ENCODE measurements at places on chromosomes 2 and 18.

DNA sequence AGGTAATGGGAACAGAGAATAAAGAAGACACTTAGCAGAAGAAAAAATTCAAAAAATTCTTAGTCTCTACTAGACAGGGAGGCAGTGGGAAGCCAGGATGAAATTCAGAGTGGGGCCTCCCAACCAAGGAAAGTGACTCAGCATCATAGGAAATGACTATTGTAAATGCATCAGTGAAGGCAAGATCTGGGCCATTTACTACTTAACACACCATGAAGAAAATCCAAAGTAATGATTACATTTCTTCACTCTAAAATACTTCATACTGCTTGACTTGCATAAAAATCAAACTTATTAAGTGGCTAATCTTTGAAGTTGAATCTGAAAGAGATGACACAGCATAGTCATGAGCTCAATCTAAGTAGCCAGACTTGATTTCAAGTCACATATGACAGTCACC lies 405.8 kb upstream of the SLC39A10 start:
- no peak for DNase-seq

DNA sequence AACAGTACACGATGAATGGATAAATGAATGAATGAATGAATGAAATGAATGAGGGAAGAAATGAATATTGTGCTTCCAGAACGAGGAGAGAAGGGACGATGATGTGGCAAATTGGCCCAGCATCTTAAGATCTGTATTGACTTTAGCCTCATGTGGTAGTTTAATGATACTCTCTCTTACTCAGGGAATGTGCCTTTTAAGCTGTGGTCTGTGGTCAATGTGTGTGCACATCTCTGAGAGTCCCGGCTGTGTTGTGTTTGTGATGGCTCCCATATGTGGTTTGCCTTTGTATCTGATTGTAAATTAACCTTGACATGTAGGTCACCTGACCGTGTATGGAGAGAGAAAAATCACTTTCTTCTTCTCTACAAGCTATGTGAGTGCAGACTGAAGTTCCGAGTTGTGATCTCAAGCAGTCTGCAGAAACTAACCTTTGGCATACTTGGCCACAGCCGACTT lies 91.2 kb downstream of the NEDD4L start:
- DNase-seq = no peak

DNA sequence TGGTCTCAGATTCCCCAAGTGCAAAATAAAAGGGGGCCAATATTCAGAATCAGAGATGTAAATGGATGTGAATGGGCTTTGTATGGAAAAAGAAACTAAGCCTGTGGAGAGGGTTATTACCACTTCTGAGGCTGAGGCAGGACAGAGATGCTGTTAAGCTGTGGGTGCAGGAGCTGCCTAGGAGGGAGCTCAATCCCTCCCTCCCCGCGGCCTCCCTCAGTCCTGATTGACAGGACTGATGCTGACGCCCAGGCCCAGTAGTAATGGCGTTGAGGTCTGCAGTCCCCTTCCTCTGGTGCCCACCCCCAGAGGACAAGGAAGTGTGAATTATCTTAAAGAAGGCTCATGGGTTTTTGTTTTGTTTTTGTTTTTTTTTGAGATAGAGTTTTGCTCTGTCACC lies 40.4 kb downstream of the PSD4 start:
- DNase-seq = no peak

DNA sequence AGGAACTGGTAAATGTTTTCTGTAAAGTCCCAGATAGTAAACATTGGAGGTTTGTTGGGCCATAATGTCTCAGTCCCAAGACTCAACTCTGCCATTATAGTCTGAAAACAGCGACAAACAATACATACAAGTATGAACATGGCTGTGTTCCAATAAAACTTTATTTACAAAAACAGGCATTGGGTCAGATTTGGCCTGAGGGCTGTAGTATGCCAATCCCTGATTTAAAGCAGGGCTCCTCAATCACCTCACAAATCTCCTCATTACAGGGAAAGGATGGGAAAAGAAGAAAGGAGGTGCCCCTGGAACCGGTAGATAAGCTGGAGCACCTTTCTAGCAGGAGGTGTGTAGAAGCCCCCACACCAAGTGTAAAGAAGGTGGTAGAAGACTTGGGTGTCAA lies 48.9 kb upstream of the UPP2 start:
- DNase-seq = no peak

DNA sequence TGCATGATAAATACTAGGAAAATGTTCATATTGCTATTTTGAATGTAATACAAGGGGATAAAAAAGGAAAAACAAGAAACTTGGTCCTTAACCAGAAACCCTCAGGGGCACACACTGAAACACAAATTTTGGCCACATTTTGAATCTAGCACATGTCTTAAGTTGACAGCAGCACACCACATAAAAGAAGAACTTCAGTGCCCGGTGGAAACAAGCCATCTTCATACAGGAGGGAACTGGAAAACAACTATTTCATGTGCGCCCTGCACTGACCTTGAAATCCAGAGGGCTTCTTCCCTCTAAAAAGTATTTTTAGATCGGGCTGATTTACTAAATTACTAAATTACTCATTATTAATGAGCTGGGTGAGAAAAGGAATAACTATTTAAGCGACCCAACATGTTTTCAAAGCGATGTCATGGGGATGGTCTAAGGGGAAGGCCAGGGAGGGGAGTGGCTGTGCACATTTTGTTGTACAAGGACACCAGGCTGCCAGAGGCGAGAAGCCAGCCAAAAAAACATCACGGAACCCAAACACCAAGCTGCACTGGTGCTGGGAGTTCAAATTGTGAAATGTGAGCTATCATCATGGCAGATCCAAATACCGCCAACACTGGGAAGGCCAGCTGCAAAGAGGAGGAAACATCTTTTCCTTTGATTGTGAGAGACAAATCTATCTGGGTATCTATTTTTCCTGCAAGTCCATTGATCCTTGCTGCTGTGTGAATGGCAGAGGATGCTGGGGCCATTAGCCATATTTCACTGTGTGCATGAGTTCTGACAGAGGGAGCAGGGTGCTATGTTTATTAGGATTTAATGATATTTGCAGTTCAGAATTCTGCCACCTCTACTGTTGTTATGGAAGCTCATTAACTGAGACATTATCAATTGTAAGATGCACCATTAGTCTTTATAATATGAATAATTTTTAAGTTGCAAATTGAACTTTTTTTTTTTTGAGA lies 150.7 kb upstream of the LMAN1 start:
- no peak for DNase-seq

DNA sequence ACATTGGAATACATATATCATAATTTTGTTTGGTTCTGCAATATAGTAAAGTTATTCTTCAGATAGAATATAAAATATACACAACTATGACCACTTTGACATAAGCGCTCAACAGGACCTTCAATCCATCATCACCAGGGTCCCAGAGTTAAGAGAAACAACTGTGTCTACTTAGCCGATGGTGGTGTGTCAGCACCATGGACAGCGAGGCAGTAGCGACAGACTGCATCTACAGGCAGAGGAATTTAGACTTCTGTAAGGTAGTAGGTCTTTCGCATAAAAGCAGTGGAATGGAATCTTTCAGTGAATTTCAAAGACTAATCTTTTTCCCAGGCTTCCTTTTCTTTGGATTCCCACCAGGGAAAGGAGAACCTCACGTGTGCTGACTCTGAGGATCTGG lies 20.5 kb upstream of the LRPPRC start:
- DNase-seq = no peak

DNA sequence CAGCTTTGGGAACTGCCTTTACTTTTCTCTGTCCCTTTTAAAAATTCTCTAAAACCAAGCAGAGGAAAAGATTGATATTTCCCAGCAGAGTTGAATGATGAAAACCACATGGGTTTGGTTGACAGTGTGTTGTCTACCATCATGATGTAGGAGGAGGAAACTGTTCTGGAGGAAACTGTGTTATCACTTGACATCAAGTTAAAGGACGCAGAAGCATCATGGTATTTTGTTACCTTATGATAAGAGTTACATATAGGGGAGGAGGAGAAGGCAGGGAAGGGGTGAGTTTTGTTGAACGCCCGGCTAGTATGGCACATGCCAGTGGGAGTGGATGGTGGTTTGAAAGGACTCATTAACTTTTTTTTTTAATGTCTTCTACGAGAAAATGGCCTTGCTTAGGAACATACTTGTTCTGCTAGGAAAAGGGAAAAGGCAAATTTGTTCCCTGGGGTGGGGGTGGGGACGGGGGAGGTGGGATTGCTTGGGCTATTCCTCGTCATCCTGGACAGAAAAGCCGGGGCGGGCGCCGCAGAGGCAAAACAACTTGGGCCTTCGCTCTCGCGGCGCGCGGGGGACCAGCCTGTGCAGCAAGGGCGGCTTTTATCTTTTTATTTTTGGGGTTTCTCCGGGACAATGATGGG lies 766 bp downstream of the TMEM17 start:
- no peak for DNase-seq

DNA sequence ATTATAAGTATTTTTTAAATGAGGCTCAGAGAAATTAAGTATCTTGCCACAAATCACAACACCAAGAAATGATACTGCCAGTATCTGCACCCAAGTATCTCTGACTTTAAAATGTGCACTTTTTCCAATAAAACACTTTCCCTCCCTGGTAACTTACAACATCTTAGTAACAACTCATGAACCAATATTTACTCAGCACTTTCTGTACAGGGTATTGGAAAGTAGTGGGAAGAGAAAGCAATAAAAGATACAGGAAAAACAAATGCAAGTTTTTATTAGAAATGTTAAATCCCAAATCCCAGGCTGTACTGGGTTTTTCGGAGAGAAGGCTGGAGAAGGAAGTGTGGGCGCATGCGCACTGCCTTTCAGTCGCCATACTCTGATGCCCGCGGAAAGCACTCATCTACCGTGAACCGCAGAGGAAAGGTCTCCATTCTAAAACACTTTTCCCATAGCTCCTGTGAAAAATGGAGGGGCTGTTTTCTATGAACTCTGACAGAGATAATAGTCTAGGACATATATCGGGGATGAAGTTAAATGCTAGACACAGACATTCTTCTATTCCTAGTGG lies 52.1 kb downstream of the L3MBTL4 start:
- DNase-seq = no peak

DNA sequence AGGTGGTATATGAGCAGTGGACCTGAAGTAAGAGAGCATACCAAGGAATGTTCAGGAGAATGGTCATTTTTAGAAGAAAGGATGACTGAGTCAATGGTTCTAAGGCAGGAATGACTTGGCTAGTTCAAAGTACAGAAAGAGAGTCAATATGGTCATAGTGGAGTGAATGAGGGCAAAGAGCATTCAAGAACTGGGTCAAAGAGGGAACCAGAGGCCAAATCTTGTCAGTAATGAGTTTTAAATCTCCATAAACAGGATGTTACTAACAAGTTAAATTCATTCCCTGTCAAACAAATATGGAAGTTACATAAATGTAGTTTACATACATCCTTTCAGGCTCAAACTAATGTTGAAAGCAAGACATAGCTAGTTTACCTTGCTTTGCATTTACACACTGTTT lies 16.1 kb downstream of the CALCRL start:
- no peak for DNase-seq
